ENCODE measurements at places on chromosomes 3 and 15.
A peak's percentile ranks its signal among the peaks of the same experiment; 100 is the strongest.

DNA sequence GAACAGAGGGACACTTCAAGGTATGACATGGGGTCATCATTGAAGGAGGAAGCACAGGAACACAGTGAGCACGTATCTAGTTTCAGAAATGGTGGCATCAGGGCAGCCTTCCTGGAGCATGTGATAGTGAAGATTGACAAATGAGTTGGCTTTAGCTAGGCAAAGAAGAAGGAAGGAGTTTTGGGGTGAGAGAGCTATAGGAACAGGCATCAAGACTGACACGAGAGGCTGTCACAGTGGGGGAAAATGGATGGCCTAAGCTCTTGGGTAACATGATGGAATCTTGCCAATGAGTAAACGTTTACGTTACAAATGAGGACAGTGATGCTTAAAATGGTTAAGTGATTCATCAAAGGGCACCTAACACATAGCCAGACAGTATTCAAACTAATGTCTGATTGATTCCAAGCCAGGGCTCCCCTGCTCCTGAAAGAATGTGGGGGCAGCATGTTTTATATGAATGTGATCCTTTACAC lies 23.1 kb upstream of the GPR171 start:
- no peak for DNase-seq

DNA sequence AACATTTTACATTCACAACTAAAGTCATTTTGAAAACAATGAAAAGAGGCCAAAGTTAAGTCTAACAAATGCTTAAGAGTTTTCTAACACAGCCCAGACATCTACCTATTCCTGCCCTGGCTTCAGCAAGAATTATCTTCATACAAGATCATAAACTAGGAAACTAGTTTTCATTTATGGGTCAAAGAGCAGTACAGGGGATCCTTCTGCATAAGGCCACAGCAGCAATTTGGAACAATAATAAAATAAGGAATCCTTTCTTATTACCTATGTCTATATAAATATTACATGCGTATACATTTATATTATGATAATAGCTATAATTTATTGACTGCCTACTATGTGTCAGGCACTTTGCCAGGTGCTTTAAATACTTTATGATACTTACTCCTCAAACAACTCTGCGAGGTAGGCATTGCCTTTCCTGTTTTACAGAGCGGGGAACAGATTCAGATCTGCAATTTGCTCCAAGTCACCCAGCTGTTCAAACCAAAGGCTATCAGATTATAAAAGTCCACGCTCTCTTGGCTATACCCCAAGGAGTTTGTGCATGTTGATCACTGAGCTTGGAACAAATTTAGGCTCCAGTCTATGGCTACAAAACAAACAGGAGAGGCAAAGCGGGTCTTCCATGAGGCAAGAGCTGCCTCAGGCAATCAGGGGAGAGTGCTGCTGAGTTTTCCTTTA lies 196.4 kb downstream of the RORA start:
- no peak for DNase-seq

- DNase-seq, result no peak
Measured at GRCh38 chr3:2061360-2061759, 37.3 kb upstream of the CNTN4 start.

DNA sequence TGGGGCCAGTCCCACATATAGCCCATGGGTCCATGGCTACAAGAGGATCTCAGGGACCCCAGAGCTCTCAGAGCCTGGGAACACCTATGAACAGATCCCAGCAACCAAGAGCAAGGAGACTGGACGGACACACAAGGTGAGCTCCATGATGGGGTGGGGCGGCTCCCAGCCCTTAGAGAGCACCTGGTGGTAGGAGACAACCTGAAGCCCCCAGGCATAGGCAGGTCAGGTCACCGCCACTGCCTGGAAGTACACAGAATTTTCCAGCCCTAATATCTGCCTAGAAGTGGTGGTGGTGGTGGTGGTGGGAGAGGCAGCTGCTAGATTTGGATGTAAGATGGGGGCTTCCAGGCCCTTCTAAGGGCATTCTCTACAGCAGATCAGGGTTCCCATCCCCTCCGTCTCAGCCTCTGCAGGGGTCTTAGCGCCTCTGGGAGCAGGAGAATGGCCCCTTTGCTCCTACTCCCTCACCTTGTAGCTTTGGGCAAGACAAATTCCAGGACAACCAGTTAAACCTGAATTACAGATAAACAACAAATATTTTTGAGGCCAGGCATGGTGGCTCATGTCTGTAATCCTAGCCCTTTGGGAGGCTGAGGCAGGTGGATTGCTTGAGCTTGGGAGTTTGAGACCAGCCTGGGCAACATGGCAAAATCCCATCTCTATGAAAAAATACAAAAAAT lies 9.2 kb downstream of the SH2D7 start:
- DNase-seq, result no peak

DNA sequence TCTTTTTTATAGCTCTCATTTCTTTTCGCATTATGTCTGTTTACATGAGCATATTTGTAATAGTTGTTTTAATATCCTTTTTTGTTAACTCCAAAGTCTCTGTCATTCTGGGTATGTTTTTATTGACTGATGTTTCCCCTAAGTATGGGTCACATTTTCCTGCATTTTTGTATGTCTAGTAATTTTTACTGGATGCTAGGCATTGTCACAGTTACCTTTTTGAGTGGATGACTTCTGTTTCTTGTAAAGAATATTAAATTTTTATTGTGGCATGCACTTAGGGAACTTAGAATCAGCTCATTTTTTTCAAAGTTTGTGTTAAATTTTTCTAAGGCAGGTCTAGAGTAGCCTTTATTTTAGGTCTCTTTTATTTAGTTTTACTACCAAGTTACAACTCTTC lies 40.7 kb downstream of the ANAPC13 start:
- DNase-seq, result no peak

GRCh38 chr3:36677331-36678007 lies 86.9 kb downstream of the DCLK3 start:
- no peak for DNase-seq

DNA sequence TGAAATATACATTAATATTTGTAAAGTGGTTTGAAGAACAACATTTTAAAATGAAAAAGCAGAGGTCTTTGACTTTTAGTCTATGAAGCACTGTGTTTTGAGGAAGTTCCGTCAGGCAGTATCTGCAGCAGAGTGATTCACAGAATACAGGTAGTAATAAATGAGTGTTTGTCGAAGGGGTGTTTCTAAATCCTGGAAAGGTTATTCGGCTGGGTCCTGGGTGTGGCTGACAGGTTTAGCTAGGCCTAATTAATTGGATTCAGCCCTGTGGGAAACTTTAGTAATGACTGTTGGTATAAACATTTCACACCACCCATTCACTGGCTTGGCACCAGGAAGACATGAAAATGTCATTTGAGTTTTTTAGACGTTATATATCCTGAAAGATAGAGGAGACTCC lies 51.3 kb downstream of the TIPARP start:
- no peak for DNase-seq

DNA sequence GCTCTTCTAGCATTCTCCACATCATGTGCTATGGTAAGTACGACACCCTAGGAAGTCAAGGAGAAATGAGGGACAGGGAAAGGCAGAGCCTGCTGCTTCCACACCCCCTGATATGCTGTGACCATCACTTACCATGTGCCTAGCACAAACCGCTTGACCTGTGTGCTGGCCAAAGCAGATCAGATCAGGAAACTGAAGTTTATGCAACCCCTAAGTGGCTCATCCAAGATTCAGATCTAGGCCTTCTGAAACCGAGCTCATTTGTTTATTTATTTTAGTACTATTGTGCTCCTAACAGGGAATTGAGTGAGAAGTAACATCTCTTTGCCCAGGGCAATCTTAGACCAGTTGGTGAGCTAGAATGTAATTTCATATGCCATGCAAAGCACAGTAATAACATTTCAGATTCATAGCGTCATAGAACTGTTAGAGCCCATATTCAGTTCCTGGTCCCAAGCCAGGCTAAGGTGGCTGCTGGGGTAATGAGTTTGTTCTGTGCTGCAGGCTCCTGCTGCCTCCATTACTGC lies at the start of gene RTP2:
TSS of gene RTP2 (minus strand) at position 51 of the 527 bp plus-strand sequence. CDS start 429 bp downstream, outside the sequence.
- no peak for DNase-seq

DNA sequence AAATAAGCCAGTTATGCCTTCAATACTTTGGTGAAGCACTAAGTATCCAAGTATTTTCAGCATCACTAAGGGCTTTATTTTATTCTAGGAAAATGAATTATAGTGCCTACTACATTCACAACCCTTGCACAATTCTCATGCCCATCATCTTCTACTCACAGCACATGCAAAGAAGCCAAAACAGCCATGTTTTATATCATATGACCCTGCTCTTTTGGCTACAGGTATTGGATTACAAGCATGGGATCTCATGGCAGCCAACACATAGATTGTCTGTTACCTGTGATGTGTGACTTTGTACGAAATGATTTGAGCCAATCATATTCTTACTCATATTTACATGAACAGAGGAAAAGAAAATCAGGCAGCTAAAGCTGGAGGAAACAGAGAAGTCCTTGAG lies 38.6 kb downstream of the STT3B start:
- no peak for DNase-seq

DNA sequence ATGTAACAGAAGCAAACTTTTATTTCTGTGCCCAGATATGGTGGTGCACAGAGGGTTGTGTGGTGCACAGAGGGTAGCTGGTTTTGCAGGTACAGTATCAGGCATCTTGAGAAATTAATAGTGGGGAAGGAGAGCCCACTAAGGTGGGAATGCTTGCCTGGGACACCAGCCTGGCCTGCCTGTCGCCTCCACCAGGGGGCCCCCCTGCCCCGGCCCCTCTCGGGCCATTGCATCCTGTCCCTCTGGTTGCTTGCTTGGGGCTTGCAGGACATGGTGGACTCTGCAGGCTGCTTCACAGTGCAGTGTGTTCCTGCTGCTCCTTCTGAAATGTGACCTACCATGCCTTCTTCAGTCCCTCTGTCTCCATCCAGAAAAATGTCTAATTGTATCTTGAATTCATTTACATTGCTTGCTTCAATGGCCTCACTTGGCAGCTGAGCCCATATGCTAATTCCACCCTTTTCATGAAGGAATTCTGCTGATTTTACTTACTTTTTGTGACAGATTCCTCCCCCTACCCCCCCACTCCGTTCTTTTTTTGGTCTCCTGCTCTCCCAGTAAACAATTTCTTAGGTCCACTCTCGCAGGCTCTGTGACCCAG lies 73.6 kb downstream of the EEFSEC start:
- peak; percentile 10 for DNase-seq

- DNase-seq, result no peak
Measured at GRCh38 chr15:64029110-64029509, 17.2 kb downstream of the DAPK2 start.

DNA sequence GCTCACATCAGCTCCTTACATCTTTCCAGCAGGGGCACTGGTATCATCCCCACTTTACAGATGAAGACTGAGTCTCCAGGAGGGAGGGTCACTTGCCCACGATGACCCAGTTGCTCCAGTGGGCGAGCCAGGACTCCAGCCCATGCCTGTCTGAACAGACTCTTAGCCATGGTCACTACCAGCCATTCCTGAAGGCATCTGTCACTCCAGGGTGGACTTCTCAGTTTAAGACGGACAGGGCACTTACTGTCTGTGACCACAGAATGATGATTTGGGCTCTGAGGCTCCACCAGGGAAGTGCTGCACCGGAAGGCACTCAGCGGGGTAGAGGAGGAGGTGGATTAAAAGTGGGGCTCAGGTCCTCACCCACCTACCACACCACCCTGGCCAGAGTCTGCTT lies 104.0 kb upstream of the SLC6A6 start:
- DNase-seq, result no peak

GRCh38 chr15:75646944-75647364 lies 758 bp upstream of the SNX33 start:
- DNase-seq, result no peak

- no peak for DNase-seq
Measured at GRCh38 chr3:70990723-70991122, 592.8 kb downstream of the FOXP1 start.

GRCh38 chr3:151107177-151107576 lies 21.7 kb downstream of the MED12L start:
- DNase-seq, result no peak

DNA sequence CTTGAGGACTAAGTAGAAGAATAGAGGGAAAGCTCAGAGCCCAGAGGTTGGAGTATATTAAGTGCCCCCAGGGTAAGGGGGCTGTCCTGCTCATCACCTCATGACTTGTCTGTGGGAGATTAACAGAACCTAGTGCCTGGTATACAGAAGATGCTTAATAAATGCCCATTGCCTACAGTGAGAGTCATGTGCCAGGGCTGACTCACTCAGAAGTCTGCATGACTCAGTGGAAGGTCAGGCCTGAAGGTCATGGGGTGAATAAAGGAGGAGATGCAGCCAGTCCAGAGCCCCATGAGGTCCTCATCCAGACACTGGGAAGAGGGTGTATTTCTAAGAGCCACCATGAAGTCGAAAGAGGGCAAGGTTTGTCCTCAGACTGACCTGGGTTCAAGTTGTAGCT lies 62.5 kb upstream of the TLE3 start:
- peak; percentile 35 for DNase-seq

DNA sequence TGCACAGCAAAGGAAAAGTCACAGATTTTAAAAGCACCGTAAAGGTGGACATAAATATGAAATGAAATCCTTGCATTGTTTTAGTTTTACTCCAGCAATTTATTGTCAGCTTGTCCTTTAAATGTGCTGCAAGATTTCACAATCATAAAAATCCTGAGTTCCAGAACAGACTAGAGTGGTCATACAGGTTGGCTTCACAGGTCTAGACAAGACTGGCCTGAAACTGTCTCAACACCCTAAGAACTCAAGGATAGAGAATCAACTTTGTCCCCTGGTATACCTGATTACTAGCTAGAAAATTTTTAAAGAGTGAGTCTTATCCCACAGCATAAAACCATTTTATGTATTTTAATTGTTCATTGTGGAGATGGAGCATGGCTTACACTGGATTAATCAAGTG lies 521.7 kb upstream of the MCTP2 start:
- no peak for DNase-seq

- no peak for DNase-seq
Measured at GRCh38 chr3:186915806-186916796, 14.2 kb upstream of the ST6GAL1 start.

GRCh38 chr3:149393345-149394160 lies 16.1 kb upstream of the TM4SF1 start:
- DNase-seq, result no peak

DNA sequence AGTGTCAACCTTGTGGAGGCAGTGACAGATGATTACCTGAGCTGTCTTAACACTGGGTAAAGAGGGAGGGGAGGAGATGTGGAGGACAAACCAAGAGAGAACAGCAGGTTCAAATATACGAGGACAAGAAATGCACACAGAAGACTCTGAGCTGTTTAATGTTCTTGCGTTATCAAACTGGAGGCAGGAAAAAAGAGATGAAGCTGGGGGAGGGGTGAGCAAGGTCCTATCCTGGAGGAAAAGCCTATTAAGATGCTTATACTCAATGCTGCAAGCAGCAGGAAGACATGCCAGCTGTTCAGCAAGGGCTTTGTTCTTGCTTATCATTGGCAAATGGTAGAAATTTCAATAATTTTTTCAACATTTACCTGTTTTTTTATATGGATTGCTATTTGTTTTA lies 345.7 kb upstream of the TRIM42 start:
- no peak for DNase-seq

DNA sequence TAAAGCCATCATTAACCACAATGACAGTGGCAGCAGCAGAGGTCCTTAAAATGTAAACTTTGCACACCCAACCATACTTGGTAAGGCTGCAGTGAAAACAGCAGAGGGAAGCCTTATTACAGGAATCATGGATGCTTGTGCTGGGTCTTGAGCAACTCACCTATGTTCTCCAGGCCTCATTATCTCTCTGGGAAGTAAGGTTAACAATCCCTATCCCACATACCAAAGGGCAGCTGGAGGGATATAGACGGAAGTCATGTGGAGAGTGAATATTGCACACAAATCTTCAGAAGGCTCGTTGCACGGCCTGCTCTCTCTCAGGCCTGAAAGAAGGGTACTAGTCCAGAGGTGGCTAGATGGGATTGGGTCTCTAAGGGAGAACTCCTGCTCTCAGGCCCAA lies 25.8 kb upstream of the CELF6 start:
- no peak for DNase-seq
